ENCODE measurements at places on chromosomes 13 and 19. TPM values are rescaled to one million over a fixed set of nuclear protein-coding genes. Genes with fewer than 3 reads are reported as not detected.

Gene S1PR4
- 6.0 TPM for total RNA-seq

Gene SCN1B
- total RNA-seq = 2.4 TPM

Gene SPRY2
- total RNA-seq = 21.3 TPM

Gene TRAPPC2B
- 8.3 TPM for total RNA-seq

Gene ZNF816
- 6.0 TPM for total RNA-seq

Gene CERS4
- 15.6 TPM for total RNA-seq

Gene MBD3L3
- total RNA-seq = not detected

Gene MBD3L2
- total RNA-seq = not detected

Gene PRR36
- total RNA-seq = 0.16 TPM

Gene RETN
- total RNA-seq = not detected

Gene ZNF98
- not detected for total RNA-seq

Gene MATK
- 6.1 TPM for total RNA-seq

Gene FFAR3
- total RNA-seq = 0.27 TPM

Gene NCAN
- total RNA-seq = not detected

Gene CPAMD8
- total RNA-seq = 5.2 TPM

Gene MEIOSIN
- total RNA-seq = not detected

Gene APOE
- 214 TPM for total RNA-seq

Gene SIX5
- 7.9 TPM for total RNA-seq

Gene TUBA3C
- not detected for total RNA-seq

Gene ZNF575
- not detected for total RNA-seq

Gene ATP4B
- not detected for total RNA-seq

Gene RFX1
- total RNA-seq = 9.0 TPM

Gene ZNF835
- 1.4 TPM for total RNA-seq

Gene ERFL
- total RNA-seq = 0.80 TPM

Gene SIGLEC7
- total RNA-seq = not detected

Gene MIDN
- 89.4 TPM for total RNA-seq

Gene SKA3
- total RNA-seq = not detected

Gene C1QTNF9B
- total RNA-seq = not detected

Gene BEST2
- total RNA-seq = 325 TPM

Gene ERICH4
- not detected for total RNA-seq

Gene TPT1
- 2,533 TPM for total RNA-seq
